ENCODE measurements at places on chromosomes 3 and 15.

GRCh38 chr3:14019459-14019858 lies 105.2 kb downstream of the CHCHD4 start:
- DNase-seq, result no peak

- DNase-seq, result no peak
Measured at GRCh38 chr15:93894438-93895036, 336.8 kb upstream of the MCTP2 start.

- DNase-seq, result no peak
Measured at GRCh38 chr3:99413504-99413903, 224.9 kb upstream of the COL8A1 start.

DNA sequence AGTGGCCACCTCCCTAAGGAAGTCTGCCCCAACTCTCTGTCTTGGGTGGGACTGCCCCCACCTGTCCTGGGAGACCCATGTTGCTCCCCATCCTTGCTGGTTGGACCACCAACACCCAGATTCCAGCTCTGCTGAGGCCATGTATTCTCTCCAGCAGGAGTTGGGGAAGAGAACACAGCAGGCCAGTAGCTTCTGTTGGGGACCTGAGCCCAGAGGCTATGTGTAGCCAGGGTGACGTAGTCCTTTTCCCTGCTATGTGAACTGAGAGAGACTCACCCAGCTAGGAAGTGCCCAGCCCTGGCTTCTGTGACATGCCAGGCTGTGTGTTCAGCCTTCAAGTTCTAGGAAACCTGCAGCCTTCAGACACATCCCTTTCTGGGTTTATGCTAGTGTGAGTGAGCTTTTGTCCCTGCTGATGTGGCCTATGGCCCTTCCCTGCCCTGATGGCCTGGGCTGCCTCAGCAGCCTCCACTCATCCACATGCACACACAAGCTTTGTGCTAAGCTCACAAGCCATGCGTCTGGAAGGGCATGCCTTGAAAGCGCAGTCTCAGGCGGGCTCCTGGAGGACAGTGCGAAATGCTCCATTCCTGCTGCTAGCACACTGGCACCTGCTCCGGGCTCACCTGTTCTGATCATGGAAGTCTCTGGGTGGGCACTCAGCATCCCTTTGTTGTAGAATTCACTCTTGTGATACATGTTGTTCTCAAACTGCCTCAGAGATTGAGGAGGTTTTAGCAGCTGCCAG lies 42.6 kb downstream of the KY start:
- DNase-seq, result no peak

DNA sequence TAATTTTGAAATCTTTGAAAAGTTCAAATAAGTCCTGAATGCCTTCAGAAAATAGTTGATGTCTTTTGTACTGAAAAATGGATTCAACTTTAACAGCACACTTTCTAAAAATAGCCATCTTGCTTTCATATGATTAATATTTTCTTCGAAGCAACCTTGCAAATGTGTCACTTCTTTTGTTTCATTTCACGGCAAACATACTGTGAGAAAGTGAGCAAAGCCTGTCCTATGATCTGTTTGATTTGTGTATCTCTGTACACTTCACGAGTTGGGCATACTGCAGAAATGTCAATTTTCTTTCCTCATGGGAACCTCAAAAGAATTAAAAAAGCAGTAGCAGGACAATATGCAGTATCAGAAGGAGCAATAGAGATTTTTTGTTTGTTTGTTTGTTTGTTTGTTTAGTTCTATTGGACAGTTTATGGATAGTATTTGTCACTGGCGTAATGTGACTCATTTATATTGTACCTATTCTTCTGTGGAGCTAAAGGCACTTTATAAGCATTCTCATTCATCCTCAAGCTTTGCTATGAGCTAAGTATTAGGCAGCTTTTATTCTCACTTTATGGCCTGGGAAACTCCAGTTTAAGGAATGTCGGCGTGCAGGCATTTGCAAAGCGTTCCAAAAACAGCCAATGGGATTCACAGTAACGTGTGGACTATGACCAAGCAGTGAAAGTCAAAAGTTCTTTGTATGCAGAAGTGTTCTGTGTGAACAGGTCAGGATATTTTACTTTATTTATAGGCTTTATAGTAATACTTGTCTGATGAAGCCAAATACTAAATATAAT lies 572.0 kb downstream of the NAALADL2 start:
- DNase-seq, result no peak

GRCh38 chr3:155664925-155665695 lies 79.8 kb downstream of the PLCH1 start:
- no peak for DNase-seq

DNA sequence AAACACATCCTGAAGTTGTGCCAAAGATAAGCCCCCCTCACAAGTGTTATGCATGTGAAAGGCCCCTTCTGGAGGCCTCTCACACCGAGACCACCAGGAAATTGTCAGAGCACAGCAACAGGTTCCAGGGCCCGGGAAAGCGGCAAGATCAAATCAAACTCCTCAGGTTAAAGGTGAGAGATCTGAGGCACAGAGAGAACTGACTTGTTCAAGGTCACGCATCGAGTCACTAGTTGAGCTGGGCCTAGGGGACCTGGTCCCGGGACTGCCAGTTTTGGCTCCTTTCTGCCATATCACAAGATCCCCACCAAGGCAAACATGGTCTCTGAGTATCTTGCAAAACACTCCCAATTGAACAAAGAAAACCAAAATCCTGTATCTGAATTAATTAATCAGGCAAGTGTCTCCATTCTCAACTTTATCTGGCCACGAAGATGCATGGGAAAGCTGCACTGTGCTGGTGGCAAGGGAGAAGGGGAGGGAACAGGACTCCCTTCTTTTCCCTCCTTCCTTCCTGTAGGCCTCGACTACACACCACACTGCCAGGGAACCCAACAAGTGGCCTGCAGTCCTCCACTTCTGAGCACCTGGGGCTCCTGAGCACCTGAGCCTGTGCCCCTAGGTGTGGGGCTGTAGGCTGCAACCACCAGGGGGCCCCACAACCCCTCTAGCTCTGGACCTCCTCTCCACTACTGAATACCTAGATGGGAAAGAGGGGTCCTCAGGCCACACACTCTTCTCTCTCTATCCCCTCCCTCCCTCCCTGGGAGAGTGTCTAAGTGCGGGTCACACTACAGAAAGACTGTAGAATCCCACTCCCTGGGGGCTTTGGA lies 37.3 kb downstream of the ANP32A start:
- peak; percentile 57 for DNase-seq

- no peak for DNase-seq
Measured at GRCh38 chr3:53478166-53478830, 16.1 kb upstream of the CACNA1D start.

GRCh38 chr3:27756877-27757276 lies 34.8 kb upstream of the EOMES start:
- no peak for DNase-seq

GRCh38 chr15:31077181-31077580 lies 24.3 kb downstream of the TRPM1 start:
- no peak for DNase-seq

DNA sequence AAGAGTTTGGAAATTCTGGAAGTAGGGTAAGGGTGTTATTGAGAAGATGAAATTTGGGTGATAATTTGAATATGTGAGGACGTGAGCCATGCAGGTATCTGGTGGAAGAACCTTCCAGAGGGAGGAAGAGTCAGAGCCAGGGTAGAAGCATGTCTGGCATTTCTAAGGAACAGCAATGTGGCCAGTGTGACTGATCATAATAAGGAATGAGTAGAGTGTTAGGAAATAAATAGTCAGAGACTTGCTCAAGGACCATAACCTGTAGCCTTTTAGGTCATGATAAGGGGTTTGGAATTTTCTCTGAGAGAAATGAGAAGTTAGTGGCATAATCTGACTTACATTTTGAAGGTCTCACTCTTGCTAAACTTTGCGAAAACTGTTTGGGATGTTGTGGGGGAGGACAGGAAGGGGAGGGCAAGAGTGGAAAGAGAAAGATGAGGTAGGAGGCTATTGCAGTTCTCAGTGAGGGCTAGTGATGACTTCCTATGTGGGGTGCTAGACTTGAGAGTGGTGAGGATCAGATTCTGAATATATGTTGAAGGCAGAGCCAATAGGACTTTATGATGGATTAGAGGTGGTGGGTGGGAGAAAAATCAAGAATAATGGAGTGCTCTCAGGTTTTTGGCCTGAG lies 568.3 kb downstream of the AGBL1 start:
- no peak for DNase-seq

- DNase-seq, result no peak
Measured at GRCh38 chr15:92377083-92377789, 16.4 kb upstream of the ST8SIA2 start.
